NCI-H1417 (cell line): ENCODE measurements at places on chromosomes 7 and 10.

DNA sequence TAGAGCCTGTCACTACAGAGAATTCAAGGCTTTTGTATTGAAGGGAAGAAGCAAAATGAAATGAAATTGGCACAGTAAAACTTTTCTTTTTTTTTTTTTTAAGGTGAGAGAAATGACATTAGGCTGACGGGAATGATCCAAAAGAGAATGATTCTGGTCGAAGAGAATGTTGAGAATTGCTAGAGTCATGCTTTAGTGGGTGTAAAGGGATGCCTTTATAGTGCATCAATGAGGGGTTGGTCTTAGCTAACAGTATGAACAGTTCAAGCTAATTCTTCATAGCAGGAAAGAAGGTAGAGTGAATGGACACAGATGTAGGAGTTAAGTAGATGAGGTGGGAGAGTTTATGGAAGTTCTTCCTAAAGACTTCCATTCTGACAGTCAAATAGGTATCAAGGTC lies 32.3 kb upstream of the LSM8 start:
- no peak for DNase-seq

- DNase-seq, result no peak
Observed at GRCh38 chr10:88926566-88927415, 25.8 kb downstream of the ACTA2 start.

- no peak for DNase-seq
Observed at GRCh38 chr7:3991731-3992231, 690.3 kb upstream of the FOXK1 start.

GRCh38 chr10:103776878-103777591 lies 78.3 kb downstream of the SH3PXD2A start:
- no peak for DNase-seq

GRCh38 chr10:124249812-124250432 lies 156.5 kb upstream of the CHST15 start:
- DNase-seq, result no peak

- no peak for DNase-seq
Observed at GRCh38 chr7:70944516-70944915, 187.4 kb upstream of the GALNT17 start.

GRCh38 chr7:114687238-114687637 lies 234.7 kb upstream of the MDFIC start:
- DNase-seq, result no peak
